PC-3 (cell line): ENCODE measurements at places on chromosomes 7 and 10. TPM values are rescaled to one million over a fixed set of nuclear protein-coding genes. Genes with fewer than 3 reads are reported as not detected.

- no peak for DNase-seq
Measured at GRCh38 chr7:79872176-79872575, 262.5 kb upstream of the GNAI1 start.

- DNase-seq, result no peak
Measured at GRCh38 chr10:58104351-58104751, 163.3 kb downstream of the IPMK start.

DNA sequence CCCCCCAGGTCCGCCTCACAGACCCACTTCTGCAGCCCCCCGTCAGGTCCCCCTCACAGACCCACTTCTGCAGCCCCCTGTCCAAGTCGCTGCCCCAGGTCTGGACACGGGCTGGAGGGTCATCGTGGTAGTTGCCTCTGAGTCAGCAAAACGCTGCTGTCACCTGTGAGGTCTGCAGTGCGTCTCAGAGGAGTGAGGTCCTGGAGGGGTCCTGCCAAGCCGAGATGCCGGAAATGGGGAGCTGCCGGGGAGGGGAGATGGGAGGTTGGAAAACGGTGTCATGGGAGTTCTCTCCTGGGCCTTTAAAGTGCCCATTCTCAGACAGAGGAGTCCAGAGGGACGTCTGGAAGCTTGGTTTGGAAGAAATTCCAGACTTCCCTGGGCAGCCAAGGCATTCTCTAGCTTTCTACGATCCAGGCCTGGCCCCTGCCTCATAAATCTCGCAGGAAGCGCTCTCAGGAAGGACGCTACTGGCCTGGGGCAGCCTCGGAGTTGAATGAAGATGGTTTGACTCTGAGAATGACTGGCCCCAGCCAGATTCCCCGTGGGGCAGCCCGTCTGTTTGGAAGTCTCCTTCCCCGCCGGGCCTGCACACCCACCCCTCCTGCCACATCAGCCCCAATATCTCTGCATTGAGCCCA is 38.7 kb downstream of the CALML3 start:
- DNase-seq, result no peak

- DNase-seq, result no peak
Measured at GRCh38 chr10:125828311-125828710, 5.0 kb downstream of the BCCIP start.

DNA sequence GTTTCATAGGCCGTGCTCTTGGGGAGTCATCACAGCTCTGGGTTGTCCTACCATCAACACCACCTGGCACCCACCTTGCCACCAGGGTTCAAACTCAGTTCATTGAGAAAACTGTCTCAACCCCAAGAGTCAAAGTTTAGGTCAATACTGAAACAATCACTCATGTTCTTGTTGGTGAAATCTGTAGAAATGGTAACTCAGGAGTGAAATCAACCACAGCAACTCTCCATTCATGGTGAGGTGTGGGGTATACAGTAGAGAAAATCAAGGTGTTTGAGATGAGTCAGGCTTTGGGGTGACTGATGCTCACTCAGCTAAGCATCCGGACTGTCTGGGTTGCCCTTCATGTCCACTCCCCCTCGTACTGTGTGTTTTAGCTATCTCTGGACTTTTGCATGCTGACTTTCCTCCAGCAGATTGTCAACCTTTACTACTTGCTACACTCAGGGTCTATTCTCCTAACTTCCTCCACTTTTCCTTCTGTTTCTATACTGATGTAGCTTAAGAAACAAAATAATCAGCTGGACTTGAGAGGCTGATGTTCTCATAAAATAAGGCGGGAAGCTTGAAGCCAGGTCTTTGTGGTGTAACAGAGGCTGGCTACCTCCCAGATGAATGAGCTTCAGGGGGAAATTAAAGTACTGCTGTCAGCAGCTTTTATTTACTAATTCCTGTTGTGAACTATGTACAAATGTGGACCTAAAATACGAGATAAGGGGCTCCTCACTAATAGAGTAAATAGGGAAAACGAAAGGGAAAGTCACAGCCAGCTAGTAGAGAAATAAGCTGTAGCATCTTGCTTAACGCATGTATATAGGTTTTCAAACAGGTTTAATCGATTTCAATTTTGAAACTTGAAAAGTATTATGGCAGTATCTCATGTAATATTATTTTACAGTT is 173.6 kb upstream of the AKR1E2 start:
- no peak for DNase-seq

- no peak for DNase-seq
Measured at GRCh38 chr10:78448994-78449418, 415.3 kb downstream of the RPS24 start.

DNA sequence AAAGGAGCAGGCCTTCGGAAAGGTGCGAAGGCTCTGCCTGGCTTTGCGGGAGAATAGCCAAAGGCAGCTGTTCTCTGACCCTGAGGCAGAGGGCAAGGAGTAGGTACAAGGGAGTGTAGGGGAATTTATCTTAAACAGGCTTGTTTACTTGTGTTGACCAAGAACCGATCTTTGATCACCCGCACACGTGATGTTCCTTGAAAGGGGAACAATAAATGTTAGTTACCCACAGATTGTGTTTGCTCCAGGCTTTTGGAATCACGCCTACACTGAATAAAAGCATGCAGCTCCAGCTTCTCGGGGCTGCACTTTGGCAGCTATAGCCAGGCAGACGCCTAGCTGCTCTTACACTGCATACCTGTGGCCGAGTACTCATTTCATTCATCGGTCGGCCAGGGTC is 420.8 kb downstream of the PHF14 start:
- DNase-seq, result no peak

- DNase-seq, result peak; percentile 21
Measured at GRCh38 chr10:91642831-91643692, 10.2 kb upstream of the PPP1R3C start.

DNA sequence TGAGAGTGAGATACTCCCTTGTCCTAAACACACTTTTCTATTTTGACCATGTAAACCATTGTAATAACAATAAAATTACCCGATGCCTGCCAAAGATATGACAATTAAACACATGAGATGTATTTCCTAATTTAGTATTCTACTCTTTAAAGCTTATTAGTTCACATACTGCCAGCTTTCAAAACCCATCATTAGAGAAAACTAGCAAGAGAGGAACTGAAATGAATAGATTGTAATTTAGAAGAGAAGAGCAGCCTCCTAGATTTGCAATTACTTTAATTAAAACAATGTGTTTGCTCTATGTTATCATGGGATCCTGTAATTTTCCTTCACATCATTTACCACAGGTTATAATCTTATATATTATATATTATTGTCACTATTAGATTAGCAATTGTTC is 428.2 kb downstream of the THSD7A start:
- DNase-seq, result no peak

DNA sequence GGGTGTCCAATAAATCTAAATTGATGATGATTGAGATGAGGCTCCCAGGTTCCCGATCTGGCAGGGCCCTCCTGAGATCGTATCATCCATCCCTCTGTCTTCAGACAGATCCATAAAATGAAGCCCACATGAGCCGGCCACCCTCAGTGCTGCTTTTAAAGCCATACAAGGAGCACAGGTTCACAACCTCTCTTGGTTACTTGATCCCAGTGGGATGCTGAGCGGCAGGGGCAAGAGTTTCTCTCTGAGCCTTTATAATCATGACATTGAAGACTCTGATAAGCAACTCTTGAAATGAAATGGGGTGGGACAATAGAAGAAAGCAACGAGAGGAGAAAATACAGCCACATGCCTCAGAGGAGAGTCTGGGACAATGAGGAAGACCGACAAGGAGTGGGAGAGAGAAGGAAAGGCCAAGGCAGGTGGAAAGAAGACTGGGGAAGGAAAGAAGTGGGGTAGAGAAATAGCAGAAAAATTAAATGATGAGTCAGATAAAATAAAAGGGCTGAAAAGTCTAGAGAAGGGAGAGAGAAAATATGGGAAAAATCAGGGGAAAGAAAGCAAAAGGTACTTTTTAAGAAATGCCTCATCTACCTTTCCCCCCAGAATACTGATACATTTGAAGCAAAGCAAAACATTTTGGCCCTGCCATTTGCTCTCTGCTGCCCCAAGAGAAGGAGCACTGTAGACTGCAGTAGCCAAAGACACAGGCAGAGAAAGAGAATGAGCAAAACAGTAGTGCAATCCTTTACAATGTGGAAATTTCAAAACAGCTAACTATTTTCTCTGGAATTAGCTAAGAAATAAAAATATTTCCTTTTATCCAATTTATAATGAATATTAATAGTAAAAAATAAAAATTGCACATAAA is 14.6 kb downstream of the GBX1 start:
- no peak for DNase-seq

DNA sequence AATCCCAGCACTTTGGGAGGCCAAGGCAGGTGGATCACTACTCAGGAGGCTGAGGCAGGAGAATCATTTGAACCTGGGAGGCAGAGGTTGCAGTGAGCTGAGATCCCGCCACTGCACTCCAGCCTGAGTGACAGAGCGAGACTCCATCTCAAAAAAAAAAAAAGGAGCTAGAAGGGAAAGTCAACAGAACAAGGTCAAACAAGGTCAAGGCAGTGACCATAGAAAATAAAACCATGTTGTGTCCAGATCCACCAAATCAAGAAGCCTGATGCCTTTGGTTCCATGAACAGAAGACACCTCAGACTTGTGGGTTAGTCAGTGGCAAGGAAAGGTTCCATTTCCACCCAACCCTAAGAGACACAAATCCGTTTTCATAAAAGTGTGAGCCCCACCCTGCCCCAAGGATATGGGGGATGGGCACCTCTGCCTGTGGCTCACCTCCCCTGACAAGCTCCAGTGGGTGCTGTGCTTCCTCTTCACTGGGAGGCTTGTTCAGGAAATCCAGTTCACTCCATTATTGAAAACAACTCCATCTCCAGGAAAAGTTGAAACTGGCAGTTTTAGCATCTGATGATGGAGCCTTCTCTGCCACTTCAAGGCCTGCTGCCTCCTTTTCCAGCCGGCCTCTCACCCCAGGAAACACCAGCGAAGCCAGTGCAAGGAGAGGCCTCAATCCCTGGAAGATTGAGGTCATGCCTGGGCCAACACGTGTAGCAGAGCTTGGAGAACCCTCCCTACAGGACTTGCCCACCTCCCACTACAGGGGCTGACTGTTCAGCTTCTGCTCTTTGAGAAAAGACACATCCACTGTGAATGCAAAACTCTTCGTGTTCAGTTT is 152.9 kb downstream of the NRF1 start:
- DNase-seq, result peak; percentile 26

- peak; percentile 91 for DNase-seq
Measured at GRCh38 chr10:99395750-99396445, 34.5 kb downstream of the GOT1 start.

GRCh38 chr10:86370006-86370585 is 3.5 kb upstream of the GRID1 start:
- no peak for DNase-seq

DNA sequence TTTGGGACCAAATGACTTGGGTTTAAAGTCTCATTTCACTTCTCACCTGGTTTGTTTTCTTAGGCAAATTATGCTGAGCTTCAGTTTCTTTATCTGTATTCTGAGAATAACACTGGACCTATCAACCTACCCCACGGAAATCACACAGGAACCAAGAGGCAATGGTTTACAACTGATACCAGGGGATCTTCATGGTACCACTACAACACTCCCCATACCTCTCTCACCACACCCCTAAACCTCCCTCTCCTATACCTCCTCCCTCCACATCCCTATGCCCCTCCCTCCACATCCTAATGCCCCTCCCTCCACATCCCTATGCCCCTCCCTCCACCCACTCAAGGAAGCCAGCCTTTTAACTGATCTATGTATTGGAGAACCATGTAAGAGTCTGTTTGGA is 9.9 kb downstream of the FAM204A start:
- DNase-seq, result no peak

DNA sequence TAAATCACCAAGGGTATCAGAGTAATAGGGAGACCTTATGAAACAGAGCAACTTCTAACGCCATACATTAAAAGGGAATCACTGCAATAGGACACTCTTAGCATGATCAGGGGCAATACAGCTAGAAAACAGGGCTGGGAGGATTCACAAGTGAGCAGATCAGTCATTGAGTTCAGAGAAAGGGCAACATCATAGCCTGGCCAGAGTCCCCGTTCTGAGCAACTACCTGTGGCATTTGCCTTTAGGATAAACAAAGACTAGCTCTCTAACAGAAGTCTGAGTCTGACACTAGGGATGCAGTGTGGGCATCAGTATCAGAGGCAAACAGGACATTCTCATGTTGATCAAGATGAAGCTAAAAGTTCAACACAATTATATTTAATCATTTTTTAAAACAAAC is 297.9 kb downstream of the DGKB start:
- peak; percentile 81 for DNase-seq

DNA sequence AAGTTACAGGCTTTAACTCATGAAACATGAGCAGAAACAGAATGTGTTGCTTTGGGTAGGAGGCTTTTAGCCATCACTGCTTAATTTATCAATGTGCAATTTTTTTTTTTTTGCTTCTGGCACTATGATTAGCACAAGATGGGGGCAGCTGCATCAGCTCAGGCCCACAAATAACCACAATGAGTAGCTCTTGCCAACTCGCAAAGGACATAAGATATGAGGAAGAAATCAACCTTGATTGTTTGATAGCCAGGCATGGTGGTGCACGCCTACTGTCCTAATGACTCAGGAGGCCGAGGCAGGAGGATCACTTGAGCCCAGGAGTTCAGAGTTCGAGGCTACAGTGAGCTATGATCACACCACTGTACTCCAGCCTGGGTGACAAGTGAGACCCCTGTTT is 12.3 kb downstream of the NOD1 start:
- no peak for DNase-seq

DNA sequence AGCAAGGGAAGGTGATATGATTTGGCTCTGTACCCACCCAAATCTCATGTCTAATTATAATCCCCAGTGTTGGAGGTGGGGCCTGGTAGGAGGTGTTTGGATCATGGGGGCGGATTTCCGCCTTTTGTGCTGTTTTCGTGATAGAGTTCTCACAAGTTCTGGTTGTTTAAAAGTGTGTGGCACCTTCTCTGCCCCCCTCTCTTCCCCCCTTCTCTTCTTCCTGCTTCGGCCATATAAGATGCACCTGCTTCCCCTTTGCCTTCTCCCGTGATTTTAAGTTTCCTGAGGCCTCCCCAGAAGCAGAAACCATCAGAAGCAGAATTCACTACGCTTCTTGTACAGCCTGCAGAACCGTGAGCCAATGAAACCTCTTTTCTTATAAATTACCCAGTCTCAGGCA is 21.1 kb downstream of the BTRC start:
- DNase-seq, result no peak

DNA sequence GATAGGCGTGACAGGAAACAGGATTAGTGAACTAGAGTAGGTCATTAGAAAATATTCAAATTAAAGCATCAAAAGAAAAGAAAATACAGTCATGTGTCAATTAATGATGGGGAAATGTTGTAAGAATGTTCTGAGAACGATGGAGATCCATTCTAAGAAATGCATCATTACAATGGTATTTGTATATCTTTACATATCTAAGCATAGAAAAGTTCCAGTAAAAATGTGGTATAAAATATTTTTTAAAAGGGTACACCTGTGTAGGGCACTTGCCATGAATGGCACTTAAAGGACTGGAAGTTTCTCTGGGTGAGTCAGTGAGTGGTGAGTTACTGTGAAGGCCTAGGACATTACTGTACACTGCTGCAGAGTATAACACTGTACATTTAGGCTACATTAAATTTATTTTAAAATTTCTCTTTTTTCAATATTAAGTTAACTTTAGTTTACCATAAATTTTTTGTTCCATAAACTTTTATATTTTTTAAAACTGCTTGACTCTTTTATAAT is 282.5 kb downstream of the BMPER start:
- no peak for DNase-seq

- no peak for DNase-seq
Measured at GRCh38 chr7:4203626-4204512, 478.2 kb upstream of the FOXK1 start.

OIT3 gene
- total RNA-seq, result not detected in 2 replicates

LIPJ gene
- total RNA-seq, result not detected in 2 replicates

PGAM2 gene
- total RNA-seq, result 0.35 and 0.95 TPM in 2 replicates

ACSM6 gene
- total RNA-seq, result not detected in 2 replicates

SH2D4B gene
- not detected in 2 replicates for total RNA-seq

FKBP9 gene
- total RNA-seq, result 62.3 and 63.4 TPM in 2 replicates

CCL24 gene
- total RNA-seq, result not detected in 2 replicates

LDB3 gene
- total RNA-seq, result 0.04 and 0.52 TPM in 2 replicates

GPR85 gene
- total RNA-seq, result not detected in 2 replicates
